COLO829 (cell line): ENCODE measurements at places on chromosomes 4 and X.
A peak's percentile ranks its signal among the peaks of the same experiment; 100 is the strongest.

DNA sequence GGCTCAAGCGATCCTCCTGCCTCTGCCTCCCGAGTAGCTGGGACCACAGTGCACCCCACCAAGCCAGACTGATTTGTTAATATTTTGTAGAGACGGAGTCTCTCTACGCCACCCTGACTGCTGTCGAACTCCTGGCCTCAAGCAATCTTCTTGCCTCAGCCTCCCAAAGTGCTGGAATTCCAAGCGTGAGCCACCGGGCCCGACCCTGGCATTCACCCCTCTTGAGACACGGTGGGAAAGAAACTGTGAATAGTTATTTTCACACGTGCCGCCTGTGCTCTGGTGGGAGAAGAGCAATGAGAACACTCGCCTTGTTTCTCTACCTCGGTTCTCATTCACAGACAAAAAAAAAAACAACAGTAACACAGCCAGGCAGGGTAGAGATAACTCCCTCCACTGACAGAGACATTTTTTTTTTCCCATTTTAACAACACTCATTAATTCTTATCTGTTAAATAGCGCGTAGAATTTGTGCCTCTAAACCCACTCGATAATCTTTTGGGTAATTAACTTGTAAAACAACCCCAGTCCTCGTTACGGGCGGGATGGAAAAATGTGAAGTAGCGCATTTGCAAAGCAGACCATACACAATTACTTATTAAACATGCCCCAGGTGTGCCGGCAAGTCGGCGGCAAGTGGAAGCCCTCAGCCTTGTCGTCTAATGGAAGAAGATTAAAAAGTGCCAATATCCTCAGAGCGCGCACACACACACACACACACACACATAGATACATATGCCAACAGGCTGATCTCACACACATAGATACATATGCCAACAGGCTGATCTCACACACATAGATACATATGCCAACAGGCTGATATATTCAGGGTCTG lies 103.3 kb downstream of the DHRSX start:
- DNase-seq = no peak

GRCh38 chrX:128975745-128976144 lies 547.5 kb downstream of the SMARCA1 start:
- DNase-seq = peak; percentile 9

DNA sequence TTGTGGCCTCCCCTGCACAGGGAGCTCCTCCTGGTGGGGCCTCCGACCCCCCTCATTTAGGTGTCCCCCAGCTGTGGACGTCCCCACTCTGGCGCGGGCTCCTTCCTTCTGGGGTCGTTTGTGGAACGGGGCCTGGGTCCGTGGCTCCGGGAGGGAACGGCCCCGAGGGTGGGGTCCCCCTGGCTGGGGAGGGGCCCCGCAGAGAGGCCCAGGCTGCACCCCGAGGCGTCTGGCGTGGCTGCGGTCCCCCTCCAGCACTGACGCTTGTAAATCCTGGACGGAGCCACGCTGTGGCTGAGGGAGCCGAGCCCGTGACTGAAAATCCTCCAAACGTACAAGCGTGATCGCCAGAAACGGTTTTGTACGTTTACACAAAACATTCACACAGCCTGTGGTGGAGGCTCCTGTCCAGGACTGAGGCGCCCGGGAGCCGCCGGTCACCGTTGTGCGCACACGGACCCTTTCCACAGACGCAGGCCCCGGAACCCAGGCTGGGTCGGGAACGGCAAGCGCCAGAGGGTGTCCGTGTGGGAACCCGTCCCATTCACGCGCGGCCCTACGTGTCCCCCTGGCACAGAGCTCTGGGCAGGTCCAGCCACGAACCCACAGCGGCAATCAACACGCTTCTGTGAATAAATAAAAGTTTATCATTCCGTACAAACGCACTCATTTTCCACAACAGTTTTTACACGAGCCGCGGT lies 15.2 kb upstream of the GTPBP6 start:
- no peak for DNase-seq

DNA sequence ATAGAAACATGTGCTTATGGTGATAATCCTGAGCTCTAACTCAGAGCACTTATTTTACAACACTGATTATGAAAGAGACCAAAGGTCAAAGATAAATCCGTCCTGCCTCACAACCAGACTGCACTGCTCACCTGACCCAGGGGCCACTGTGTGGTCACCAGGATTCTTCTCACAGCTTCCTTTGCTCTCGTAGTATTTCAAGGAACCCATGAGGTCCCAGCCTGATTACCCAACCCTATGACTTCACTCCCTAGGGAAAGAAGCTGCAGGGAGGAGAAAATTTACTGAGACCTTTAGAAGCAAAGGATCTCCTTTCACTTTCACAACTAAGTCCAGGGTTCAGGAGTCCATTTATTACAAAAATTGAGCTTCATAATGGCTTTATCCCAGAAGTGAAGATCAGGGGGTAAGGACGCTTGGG lies 9.6 kb downstream of the SLC25A5 start:
- peak; percentile 71 for DNase-seq

DNA sequence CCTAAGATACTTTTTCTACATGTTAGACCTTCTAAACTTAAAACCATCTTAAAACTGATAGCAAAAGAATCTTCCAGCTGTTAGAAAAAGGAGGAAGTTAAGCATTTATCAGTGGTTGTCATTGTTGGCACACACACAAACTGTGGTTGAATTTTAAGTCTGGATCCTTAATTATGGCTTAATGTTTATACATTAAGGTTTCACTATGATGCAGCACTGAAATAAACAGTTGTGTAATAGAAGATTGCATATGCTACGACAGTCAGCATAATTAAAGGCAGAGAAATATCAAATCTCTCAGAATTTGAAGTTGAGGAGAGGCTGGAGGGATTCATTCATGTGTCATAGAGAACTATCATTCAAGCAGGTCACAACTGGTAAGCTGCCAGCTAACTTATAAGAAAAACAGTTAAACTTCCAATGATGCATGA lies 32.3 kb downstream of the ADGRA3 start:
- DNase-seq = no peak

GRCh38 chr4:62208921-62209320 lies 1008.8 kb downstream of the ADGRL3 start:
- no peak for DNase-seq

DNA sequence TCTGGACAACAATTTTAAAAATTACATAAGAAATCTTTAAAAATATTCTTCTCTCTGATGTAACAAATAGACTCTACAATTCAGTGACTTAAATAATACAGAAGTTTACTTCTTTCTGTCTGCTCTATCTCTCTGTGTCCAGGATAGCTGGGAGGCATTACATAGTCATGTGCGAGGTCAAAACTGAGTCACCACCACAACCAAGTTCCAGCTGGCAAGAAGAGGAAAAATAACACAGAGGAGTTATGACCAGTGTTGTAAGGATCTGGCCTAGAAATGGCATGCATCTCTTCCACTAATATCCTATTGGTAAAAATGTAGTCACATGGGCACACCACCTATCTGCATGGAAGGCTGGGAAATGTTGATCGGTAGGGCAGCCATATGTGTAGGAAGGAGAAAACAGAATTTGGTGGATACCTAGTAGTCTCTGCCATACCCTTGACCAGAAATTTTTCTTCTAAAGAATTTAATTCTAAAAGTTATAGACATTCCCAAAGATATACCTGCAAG lies 39.4 kb upstream of the WDFY3 start:
- peak; percentile 34 for DNase-seq

DNA sequence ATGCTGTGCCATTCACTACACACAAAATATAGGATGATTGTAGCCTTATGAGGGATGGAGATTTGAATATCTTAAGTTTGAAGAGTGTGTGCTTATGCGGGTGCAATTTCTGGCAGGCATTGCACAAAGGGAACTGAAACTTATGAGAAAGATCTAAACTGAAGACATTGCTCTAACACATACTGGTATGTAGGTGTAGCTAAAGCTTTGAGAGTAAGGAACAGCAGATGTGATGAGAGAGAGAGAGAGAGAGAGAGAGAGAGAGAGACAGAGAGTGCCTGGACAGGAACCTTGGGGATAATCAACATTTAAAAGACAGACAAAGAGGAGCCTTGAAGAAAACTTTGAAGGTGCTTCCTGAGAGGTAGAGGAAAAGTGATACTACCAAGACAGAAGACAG lies 379.7 kb downstream of the SPRY1 start:
- DNase-seq = no peak

DNA sequence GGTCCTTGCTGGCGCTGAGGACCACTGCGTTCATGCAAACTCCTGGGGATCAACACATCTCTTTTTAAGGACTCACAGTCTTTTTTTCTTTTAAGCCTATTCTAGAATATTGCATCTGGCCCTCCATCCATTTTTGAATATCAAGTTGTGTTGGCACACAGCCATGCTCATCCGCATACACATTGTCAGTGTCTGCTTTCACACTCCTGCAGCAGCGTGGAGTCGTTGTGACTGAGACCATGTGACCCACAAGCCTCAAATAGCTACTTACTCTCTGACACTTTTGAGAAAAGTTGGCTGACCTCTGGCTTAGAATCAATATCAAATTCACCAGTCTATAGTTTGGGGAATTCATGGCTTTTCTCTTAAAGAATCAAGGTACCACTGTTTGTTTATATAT lies 191.8 kb upstream of the S100G start:
- DNase-seq = no peak

- DNase-seq = peak; percentile 41
Observed at GRCh38 chr4:144575181-144575580, 70.8 kb upstream of the HHIP start.

- DNase-seq = no peak
Observed at GRCh38 chrX:30931920-30932319, 42.9 kb upstream of the TAB3 start.

DNA sequence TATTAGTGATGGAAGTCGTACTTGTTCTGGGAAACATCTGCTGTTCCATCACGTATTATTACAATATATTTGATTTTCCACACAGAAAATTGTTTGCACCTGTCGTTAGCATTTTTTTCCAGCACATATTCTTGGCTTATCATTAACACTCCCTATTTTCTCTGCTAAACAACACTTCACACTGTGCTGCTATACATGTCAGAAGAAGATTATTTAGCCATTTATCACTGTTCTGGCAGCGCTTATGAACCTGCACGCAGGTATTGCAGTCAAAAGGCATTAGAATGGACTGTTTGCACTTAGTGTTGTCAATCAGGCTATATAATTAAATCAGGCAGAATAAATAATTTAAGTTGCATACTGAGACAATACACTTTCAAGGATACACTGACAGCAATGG lies 218.6 kb downstream of the CHM start:
- no peak for DNase-seq

DNA sequence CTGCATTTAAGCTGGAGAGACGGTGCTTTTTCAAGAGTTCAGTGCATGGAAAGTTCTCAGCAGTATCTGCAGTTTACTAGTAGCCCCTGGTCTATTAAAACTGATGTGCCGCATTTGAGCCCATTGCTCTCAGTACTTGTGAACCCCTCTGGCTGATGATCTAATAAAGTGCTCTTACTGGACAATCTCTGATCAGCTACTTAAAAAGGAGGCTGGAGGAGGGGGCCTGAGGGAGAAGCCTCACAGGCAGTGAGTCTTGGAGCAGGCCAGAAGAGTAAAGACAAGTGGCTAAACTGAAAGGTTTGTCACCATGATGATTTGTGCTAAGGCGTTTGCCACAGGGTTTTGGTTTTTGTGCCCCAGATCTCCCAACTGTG lies 138.5 kb downstream of the ARX start:
- DNase-seq = no peak

- no peak for DNase-seq
Observed at GRCh38 chr4:29927895-29928294, 792.3 kb upstream of the PCDH7 start.

- no peak for DNase-seq
Observed at GRCh38 chrX:24676403-24677024, 17.2 kb upstream of the POLA1 start.

DNA sequence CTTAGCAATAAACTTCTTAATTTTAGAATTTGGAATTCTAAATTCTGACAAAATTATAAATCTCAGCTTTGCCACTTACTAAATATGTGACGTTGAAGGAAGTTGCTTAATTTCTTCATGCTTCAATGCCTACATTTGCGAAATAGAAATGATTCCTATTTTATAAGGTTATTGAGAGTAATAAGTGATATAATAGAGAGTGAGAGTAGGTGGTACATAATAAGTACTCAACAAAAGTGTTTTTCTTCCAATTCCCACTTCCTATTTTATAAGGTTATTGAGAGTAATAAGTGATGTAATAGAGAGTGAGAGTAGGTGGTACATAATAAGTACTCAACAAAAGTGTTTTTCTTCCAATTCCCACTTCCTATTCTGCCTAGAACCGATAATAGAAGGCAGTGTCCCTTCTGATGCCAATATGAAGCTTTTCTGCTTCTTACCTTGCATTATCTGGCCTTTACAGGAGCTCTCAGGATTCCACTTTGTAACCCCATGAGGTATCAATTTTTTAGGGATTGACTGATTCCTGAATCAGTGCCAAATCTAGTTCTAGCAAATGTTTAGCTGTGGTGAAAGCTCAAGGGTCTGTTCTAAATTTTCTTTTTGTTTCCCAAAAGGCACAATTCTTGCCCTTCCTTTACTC lies 31.4 kb downstream of the VSIG4 start:
- DNase-seq = no peak

DNA sequence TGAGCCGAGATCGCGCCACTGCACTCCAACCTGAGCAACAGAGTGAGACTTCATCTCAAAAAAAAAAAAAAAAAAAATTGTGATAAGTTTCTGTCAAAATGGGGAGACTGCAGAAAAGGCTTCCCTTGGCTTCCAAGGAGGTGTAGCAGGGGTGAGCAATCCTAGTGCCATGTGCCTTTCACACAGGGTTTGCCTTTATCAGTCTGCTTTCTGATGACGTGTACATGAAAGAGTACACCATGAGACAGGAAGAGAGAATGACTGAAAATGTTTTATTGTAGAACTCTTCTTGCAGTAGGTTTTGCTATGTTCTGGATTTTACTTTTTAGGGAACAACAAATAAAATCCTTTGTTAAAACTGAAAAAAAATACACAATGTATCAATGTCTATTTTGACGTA lies 23.4 kb upstream of the ZFP42 start:
- peak; percentile 41 for DNase-seq

GRCh38 chrX:110125446-110126162 lies 122.7 kb downstream of the TMEM164 start:
- DNase-seq = no peak

- no peak for DNase-seq
Observed at GRCh38 chrX:47212381-47213293, 5.8 kb upstream of the CDK16 start.

GRCh38 chr4:179631321-179631720 lies 2189.1 kb upstream of the AGA start:
- no peak for DNase-seq

DNA sequence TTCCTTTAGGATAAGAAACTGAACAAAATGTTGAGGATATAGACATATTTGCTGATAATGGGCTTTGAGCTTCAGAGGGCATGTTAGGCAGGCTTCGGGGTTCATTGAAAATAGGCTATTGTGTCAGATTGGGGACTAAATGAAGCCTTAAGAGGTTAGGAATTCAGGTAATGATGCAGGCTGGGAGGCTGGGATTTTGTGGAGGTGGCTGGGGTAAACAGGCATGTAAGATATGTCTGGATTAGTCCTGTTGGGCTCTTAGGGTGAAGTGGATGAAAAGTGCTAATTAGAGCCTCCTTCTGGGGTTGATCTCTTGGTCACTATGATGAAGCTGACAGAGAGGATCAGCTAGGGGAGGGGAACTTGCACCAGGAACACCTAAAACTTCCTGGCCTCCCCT lies 80.2 kb upstream of the ESX1 start:
- DNase-seq = no peak
